ENCODE measurements at places on chromosomes 3 and 15. TPM values are rescaled to one million over a fixed set of nuclear protein-coding genes. Genes with fewer than 3 reads are reported as not detected.
A peak's percentile ranks its signal among the peaks of the same experiment; 100 is the strongest.

The SAMD7 gene
- total RNA-seq: not detected

The GLDN gene
- 0.49 TPM for total RNA-seq

The LEKR1 gene
- 3.4 TPM for total RNA-seq

GRCh38 chr15:30065025-30065801, 17.5 kb upstream of the GOLGA8J start:
- H3K27me3 ChIP-seq: no peaks in the 10 kb centered on the region
- H3K4me3 ChIP-seq: no peak overlapping the region
- H3K36me3 ChIP-seq: peaks cover 3% of the 10 kb centered on the region
- peak overlapping the region; percentile 94 for H3K27ac ChIP-seq
